ENCODE measurements at places on chromosomes 3 and 15. TPM values are rescaled to one million over a fixed set of nuclear protein-coding genes. Genes with fewer than 3 reads are reported as not detected.

CCDC39 gene
- not detected for total RNA-seq

ZSCAN29 gene
- total RNA-seq = 25.1 TPM

GPR171 gene
- total RNA-seq = not detected

SLC28A2 gene
- 0.08 TPM for total RNA-seq

PP2D1 gene
- not detected for total RNA-seq

PLSCR4 gene
- total RNA-seq = 1.5 TPM

GPX1 gene
- total RNA-seq = 149 TPM

NDN gene
- total RNA-seq = not detected

KIF15 gene
- 33.8 TPM for total RNA-seq

TTLL13 gene
- total RNA-seq = 0.29 TPM

GOLGA6B gene
- not detected for total RNA-seq

PRSS50 gene
- not detected for total RNA-seq

LRRC2 gene
- total RNA-seq = 0.27 TPM

GRAMD2A gene
- total RNA-seq = not detected

FYCO1 gene
- total RNA-seq = 4.9 TPM

CYP8B1 gene
- total RNA-seq = 0.90 TPM

HIGD2B gene
- total RNA-seq = not detected

CYP1A2 gene
- total RNA-seq = not detected

FRMD5 gene
- 1.00 TPM for total RNA-seq

CFAP92 gene
- 0.45 TPM for total RNA-seq

BCHE gene
- not detected for total RNA-seq

ALPK3 gene
- total RNA-seq = 0.03 TPM

EPHB1 gene
- not detected for total RNA-seq

DNAH12 gene
- 0.11 TPM for total RNA-seq

TMC3 gene
- not detected for total RNA-seq

UBAP1L gene
- 0.13 TPM for total RNA-seq

DAZL gene
- not detected for total RNA-seq

ZBTB20 gene
- total RNA-seq = 7.7 TPM

INSYN1 gene
- not detected for total RNA-seq

TRPM1 gene
- total RNA-seq = not detected

GJD2 gene
- not detected for total RNA-seq

CX3CR1 gene
- total RNA-seq = not detected

GPR15 gene
- not detected for total RNA-seq

FANCD2OS gene
- total RNA-seq = not detected

CHCHD6 gene
- 24.8 TPM for total RNA-seq

OIP5 gene
- total RNA-seq = 39.1 TPM

FBN1 gene
- 3.0 TPM for total RNA-seq

SCN11A gene
- total RNA-seq = not detected

Measured in HepG2 (cell line).